ENCODE measurements at places on chromosomes 16 and 17.

DNA sequence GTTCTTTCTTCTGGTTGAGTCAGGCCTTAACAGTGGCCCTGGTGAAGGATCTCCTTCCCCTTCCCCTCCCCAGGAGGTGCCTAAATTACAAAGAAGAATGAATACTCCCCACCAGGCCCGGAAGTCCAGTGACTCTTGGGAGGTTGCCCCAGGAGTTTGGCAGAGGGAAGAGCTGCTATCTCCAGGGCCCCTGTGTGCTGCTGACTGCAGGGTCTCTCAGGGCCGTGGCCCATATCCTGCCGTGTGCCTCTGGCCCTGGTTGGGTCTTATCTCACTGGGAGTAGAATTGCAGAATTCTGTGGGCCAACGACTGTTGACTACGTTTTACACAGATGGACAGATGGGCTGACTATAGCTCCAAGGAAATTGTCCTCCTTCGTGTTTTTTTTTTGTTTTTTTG lies 28.0 kb downstream of the AKAP1 start:
- no peak for DNase-seq

DNA sequence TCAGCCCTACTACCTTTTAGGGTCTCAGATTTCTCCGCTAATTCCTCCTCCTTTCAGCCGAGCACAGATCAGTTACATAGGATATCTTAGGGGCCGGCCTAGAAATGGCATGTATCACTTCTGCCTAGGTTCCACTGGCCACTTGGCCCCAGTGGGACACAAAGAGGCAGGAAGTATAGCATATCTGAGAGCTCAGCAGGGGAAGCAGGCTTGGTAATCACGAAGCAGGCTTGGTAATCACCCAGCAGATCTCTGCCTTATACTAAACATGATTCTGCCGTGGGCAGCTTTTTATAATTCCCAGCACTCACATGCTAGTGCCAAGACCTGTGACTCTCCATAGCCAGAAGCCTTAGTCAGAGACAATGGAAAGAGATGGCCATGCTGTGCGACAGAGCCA lies 59.6 kb upstream of the CACNG5 start:
- DNase-seq, result no peak

- peak; percentile 59 for DNase-seq
These were observed 147.6 kb upstream of the HLF start for GRCh38 chr17:55117164-55117563.

- DNase-seq, result no peak
These were observed 339.3 kb downstream of the ABCC12 start for GRCh38 chr16:47816511-47816910.

DNA sequence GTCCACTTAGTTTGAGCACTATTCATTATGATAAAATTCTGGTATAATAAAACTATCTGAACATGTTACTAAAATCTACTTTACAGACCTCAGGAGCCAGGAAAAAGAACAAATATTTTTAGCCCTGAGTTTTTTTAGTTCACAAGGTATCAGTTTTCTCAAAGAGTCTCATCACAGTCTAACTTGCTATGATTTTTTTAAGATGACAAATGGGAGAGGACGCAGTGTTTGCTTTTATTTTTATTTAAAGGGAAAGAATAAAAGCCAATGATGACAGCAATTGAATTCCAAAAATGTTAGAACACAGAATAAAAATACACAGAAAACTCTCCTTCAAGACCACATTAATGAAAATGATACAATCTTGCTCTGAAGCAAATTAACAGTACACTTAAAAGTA lies 7.4 kb downstream of the MED13 start:
- no peak for DNase-seq

GRCh38 chr16:4675864-4676786 lies 17.2 kb upstream of the NUDT16L1 start:
- no peak for DNase-seq

GRCh38 chr16:85573696-85574641 lies 39.2 kb upstream of the GSE1 start:
- peak; percentile 94 for DNase-seq

DNA sequence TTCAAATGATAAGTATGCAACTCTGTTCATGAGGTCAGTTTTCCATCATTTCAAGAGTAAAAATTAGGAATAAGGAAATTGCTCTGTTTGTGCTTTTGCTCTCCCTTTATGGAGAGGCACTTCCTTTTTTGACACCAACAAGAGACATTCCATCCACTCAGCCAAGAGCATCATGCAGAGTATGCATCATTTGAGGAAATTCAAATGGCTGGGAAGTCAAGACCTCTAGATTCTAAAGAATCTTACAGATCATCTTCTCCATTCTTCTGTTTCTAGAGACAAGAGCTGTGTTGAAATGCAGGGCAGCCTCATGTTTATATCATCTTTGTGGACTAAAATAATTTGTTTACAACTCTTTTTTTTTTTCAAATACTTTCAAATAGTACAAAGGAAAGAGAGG lies 669.4 kb downstream of the CDH11 start:
- DNase-seq, result no peak

DNA sequence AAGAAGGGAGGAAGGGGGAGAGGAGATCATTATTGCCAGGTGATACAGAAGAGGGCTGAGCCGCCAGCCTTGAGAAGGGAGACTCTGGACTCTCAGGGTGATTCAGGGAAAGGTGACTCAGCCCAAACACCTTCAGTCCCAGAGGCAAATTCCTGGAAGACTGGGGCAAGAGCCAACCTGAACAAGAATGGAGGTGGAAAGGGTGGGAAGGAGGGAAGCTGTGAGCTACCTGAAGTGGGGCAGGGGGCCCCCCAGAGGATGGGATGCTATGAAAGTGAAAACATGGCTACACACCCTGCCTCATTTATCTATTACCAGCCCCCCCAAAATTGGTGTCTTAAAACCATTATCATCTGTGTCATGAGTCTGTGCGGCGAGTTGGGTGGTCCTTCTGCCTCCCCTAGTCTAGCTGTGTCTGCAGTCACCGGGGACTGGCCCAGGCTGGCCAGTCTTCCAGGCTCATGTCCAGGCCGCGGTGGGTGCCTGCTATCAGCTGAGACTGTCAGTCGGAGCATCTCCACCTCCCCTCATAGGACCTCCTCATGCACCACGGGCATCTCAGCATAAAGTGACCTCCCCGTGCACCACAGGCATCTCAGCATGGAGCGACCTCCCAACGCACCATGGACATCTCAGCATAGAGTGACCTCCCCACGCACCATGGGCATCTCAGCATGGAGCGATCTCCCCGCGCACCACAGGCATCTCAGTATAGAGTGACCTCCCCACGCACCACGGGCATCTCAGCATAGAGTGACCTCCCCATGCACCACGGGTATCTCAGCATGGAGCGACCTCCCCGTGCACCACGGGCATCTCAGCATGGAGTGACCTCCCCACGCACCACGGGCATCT lies 3.2 kb upstream of the SLC47A2 start:
- no peak for DNase-seq

DNA sequence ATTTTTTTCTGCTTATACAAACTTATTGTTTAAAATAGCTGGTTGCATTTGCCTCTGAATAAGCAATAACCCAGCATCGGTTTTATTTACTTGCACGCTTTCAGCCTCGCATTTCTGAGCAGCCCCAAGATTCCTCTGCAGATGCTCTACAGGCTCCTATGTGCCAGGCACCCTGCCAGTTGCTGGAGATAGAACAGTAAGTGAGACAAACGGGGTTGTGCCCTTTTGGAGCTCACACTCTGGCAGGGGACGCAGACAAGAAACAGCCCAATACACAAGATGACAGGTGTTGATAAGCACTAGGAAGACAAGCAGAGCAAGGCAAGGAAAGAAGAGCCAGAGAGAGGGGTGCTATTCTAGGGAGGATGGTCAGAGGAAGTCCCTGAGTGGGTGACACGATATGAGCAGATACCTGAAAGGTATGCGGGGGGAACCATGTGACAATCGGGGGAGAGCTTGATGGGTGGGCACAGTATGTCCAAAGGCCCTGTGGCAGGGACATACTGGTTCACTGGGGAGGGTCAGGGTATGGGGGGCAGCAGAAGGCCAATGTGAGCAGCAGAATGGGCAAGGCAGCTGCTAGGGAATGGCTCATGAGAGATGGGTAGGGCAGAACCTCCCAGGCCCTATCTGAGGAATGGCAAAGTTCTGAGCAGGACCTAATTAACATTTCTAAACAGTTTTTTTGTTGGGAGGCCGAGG lies 18.7 kb upstream of the ADORA2B start:
- peak; percentile 45 for DNase-seq

GRCh38 chr16:14219983-14220382 lies 148.9 kb downstream of the MRTFB start:
- DNase-seq, result no peak
